ENCODE measurements at places on chromosomes 13 and 19.
A peak's percentile ranks its signal among the peaks of the same experiment; 100 is the strongest.

GRCh38 chr13:80481588-80481987 lies 140.7 kb upstream of the SPRY2 start:
- no peak for DNase-seq

GRCh38 chr19:19628501-19629134 lies 598 bp upstream of the LPAR2 start:
- DNase-seq = peak; percentile 70

GRCh38 chr19:12777217-12778016 lies 2.1 kb upstream of the HOOK2 start:
- DNase-seq = peak; percentile 94

DNA sequence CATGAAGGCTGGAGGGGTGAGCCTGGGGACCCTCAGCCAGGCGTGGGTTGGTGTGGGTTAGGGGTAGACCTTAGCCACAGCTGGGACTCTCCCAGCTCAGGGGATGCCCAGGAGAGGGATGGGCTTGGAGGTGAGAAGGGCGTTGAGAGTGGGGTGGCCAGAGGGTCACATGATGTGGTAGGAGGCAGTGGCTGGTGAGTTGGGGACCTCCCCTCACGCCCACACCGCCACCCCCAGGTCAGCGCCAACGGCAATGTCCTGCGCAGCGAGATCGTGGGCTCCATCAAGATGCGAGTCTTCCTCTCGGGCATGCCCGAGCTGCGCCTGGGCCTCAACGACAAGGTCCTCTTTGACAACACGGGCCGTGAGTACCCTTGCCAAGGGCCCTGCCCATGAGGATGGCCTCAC lies 28.5 kb downstream of the AP1M1 start:
- no peak for DNase-seq

DNA sequence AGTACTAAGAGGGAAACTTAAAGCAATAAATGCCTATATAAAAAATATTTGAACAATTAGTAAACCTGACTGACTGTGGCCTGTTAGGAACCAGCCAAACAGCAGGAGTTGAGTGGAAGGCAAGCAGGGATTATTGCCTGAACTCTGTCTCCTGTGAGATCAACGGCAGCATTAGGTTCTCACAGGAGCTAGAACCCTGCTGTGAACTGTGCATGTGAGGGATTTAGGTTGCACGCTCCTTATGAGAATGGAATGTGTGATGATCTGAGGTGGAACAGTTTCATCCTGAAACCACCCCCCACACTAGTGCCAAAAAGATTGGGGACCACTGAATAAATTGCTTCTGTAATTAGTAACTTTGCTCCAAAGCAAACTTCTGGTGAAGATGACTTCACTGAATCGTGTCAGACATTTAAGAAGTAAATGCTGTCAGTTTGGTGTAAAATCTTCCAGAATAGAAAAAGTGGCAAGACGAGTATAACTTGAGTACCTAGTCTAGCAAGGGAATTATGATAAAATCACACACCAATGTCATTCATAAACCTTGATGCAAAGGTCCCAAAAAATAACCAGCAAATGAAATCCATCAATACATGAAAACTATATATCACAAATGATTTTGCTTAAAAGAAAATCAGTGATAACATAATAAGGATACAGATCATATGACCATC lies 53.8 kb downstream of the SLC6A16 start:
- no peak for DNase-seq

- DNase-seq = no peak
These were observed 12.9 kb downstream of the NHLRC3 start for GRCh38 chr13:39051157-39051556.

DNA sequence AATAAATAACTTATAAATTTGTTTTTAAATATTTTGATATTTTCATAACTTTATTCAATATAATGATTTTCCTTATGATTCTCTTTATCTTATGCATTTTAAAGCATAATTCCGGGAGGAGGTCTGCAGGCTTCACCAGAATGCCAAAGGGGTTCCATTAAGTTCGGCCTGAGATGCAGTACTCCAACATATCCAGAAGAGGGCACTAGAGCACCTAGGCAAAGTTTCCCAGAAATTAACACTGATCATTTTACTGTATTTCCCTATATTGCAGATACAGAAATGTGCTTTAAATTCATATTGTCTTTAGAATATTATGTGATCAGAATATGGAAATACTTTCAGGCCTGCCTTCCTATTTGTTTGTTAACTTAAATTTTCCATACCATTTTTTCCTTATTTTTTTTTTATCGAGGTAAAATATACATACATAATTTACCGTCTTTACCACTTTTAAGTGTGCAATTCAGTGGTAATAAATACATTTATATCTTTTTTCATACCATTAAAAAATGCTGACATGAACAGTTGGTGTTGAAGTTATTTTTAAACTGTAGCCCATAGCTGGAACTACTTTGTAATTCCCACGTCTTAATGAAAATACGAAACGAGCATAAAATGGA lies 58.9 kb upstream of the TM9SF2 start:
- DNase-seq = no peak

DNA sequence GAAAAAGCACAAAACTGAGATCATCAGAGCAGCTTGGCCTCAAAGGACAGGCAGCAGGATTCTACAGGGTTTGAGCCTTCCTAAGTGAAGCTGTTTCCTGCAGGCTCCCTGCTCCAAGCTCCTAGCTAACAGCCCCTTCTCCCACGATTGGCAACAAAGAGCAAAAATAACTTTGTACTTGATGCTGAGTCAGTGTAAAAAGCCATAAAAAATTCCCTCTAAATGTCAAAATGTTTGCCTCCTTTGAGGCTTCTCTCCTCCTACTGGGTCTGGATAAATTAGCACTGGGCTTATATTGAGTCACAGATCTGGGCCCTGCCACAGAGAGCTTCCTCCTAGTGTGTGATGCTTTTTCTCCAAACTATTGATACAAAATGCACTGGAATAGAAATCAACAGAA lies 153.3 kb downstream of the TNFRSF19 start:
- no peak for DNase-seq

- no peak for DNase-seq
These were observed 308.5 kb upstream of the TMTC4 start for GRCh38 chr13:100983111-100983510.

Measured in activated naive CD4-positive, alpha-beta T cell treated with anti-CD3 and anti-CD28 coated beads, Interleukin-2, amount 50 U/mL, for 72 hours (primary cell).